ENCODE measurements at places on chromosomes 12 and 14.
A peak's percentile ranks its signal among the peaks of the same experiment; 100 is the strongest.

DNA sequence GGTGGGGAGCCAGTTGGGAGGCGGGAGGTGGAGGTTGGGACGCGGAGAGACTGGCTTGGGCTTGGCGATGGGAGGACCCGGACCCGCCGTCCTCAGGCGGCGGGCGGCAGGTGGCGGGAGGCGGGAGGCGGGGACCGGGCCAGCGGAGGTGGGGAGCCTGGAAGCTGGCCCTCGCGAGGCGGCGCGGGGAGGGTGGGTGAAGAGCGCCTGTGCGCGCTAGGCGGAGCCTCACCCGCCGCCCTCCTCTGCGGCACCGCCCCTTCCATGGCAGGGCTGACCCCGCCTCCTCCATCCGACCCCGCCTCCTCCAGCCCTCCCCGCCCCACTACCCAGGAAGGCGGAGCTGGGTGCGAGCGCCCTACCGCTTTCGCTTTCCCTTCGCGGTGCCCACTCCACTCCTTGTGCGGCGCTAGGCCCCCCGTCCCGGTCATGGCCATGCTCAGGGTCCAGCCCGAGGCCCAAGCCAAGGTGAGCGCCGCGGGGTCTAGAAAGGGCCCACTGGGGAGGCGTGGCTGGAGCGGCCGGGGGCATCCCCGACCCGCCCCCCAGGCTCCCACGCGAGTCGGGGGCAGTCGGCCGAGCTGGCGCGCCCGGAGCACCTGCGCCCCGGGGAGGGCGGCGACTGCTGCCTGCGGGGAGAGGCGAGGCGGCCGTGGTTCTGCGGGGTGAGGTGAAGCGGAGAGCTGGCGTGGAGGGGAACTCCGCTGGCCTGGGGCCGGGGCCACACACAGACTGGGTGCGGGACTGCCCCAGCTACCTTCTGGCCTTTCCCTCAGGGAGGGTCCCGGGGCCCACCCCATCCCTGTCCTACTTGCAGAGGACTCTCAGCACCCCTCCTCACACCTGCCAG, at the start of gene PSME1:
Gene PSME1 (plus strand): TSS at position 361 of the 850 bp plus-strand sequence. CDS start 69 bp downstream, at position 430.
- peak; percentile 89 for DNase-seq

- no peak for DNase-seq
Observed at GRCh38 chr14:31090883-31091764, 64.9 kb upstream of the STRN3 start.

DNA sequence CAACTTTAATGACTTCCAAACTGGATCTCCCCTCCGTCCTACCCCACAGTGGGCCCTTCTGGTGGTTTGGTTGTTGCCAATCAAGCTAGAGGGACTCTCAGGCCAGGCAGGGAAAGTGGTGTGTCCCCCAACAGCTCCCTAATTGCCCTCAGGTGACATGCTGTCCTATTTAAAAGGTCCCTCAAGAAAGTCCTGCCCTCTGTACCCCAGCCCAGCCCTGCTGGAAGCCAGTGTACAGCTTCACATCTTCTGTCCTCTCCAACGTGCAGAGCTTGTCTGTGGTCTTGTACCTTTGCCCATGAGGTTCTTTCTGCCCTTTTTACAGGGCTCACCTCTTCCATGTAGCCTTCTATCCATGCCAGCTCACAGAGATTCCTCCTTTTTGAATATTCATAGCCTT, 4.2 kb downstream of the RIN3 start:
- DNase-seq, result no peak

DNA sequence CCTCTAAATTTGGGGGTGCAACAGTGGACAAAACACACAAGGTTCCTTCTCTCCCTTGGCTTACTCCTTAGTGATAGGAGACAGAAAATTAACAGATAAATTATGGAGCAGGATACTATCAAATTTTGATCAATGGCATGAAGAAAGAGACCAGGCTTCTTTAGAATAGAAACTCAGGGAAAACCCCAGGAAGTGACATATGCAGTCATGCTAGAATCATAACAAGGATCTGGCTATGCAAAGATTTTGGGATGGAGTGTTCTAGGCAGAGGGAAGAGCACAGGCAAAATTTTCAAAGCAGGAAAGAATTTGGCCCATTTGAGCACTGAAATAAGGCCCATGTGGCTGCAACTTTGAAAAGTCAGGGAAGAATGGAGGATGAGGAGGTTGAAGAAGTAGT, 182.3 kb upstream of the PLEKHG7 start:
- DNase-seq, result no peak

- no peak for DNase-seq
Observed at GRCh38 chr14:94058128-94058673, 22.8 kb downstream of the DDX24 start.

DNA sequence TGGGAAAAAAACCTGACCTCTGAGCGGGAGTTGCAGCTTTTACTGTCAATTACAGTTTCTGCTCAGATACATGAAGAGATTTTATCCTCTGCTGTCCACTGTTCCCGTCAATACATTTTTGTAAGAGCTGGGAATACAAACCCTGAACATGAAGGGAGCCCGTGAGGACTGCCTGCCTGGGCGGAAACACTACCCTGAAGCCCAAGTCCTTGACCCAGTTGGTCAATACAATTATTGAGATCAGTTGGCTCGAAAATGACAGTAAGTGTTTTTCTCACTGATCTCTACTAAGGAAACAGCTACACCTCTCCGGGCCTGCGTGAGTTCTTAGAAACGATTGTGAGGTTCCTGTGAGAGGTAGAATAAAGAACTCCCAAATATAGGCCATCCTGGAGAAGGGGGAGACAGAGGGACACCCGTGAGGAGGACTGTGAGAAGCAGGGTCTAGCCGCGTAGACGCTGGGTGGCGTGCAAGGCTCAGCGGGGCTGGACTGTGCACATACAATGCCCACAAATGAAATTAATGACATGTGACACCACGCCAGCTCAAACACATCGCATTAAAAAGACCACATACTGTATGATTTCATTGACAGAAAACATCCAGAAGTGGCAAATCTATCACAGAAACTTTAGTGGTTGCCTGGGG, 509.5 kb downstream of the TMEM132D start:
- DNase-seq, result no peak
